Stimulated activated CD4-positive, alpha-beta T cell treated with anti-CD3 and anti-CD28 coated beads, Interleukin-4, amount 100 ng/mL, for 24 hours (primary cell): ENCODE measurements at places on chromosomes 6 and 20.

DNA sequence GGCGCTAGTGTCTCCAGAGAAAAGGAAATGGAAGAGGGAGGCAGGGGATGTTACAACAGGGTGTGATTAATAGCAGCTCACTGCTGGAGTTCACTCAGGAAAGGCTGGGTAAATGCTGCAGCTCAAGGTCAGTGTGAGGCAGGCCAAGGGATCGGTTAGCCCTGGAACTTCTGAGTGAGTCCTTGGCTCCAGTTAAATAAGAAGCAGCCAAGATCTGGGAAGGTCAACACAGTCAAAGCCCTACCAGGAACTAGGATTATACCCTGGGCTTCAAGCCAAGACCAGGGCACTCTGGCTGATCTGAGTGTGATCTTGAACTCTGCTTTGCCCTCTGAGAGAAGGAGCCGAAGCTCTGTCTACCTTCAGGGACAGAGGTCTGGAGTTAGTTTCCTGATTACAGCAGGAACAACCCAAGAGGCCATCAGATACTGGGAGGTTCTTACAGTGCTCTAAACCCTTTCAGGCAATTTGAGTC is 44.3 kb downstream of the TPD52L1 start:
- no peak for DNase-seq

- DNase-seq = no peak
These were observed 261.2 kb downstream of the FOXC1 start for GRCh38 chr6:1870932-1871331.

- DNase-seq = no peak
These were observed 35.2 kb downstream of the PPP1R14C start for GRCh38 chr6:150177952-150178520.

DNA sequence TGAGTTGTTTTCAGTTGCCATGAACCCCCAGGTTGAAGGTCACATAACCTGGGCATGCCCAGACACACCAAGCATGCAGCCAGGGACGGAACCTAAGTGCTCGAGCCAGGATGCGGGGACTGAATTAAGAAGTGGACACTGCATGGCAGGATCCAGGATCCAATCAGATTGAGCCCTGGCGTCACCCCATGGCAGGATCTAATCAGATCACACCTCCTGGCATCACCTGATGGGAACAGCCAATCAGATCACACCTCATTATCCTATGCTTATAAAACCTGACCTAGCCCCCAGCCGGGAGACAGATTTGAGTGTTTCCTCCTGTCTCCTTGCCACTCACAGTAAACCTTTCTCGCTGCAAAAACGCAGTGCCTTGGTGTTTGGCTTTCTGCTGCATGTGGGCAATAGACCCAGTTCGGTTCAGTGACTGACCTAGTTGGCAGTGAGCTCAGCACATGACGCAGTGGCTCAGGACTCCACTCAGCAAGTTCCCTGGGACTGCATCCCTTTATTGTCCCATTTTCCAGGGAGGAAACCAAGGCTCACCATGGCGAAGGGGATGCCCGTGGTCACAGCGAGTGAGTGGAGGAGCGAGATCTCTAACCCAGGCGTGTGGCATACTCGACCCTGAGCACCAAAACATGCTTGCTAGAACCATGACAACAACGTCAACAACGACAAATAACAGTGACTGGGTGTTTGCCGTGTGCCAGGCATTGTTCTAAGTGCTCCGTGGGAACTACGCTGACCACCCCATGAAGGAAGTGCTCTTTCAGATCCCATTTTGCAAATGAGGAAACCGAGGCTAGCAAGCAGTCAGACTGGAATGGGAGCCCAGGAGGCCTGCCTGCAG is 66.3 kb downstream of the RBM38 start:
- DNase-seq = no peak

DNA sequence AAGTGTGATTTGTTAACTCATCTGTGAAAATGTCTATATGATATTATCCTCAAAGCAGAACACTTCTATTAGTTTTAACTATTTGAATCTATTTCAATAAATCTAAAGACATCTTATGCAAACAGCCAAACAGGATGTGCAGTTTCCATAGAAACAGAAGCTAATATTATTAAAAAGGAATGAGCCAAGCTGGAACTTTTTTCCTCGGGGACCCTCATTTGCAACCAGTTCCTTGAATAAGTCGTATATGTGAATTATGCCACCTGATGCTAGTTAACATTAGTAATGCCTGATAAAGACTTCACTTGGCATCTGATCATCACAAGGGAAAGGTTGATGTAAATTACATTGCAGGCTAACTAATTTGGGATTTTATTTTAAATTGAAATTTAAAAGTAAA is 216.9 kb upstream of the SMLR1 start:
- no peak for DNase-seq

- DNase-seq = peak; percentile 82
These were observed at the start of gene LRRC1 for GRCh38 chr6:53794720-53795339. Gene LRRC1 (plus strand): TSS chr6:53795005. CDS start chr6:53795257, 252 bp downstream.
